Natural killer cell treated with Interleukin-12 subunit alpha and Interleukin-12 subunit beta and Interleukin-15 and Interleukin-18, amount 100 ng/mL, for 72 hours (primary cell): ENCODE measurements at places on chromosomes 1 and 21. TPM values are rescaled to one million over a fixed set of nuclear protein-coding genes. Genes with fewer than 3 reads are reported as not detected.

DNA sequence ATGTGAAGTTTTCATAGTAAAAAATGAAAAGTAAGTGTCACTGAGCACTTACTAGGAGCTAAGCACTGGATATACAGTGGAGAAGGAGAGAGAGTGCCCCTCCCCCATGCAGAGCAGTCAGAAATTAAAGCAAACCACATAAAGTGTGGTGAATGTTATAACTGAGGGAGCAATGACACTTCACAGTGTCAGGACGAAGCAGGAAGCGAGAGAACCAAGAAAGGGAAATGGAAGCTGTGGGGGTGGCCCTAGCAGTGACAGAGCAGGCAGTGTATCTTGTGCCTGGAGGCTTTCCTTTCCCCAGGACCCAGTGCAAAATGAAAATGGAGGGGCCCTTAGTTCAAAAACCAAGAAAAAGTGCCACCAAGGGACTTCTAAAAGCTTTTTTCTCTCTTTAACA, 21.5 kb upstream of the RCAN3 start:
- H3K27me3 ChIP-seq = no peaks in the 10 kb centered on the region
- no peaks in the 10 kb centered on the region for H3K36me3 ChIP-seq
- DNase-seq = no peak
- peak overlapping the region; percentile 73 for H3K27ac ChIP-seq
- H3K4me1 ChIP-seq = peaks cover 12% of the 10 kb centered on the region

- no peak overlapping the region for H3K27ac ChIP-seq
- H3K4me3 ChIP-seq = no peak overlapping the region
- no peak for DNase-seq
- no peaks in the 10 kb centered on the region for H3K4me1 ChIP-seq
Observed at GRCh38 chr1:42876009-42876408, 29.6 kb downstream of the ZNF691 start.

DNA sequence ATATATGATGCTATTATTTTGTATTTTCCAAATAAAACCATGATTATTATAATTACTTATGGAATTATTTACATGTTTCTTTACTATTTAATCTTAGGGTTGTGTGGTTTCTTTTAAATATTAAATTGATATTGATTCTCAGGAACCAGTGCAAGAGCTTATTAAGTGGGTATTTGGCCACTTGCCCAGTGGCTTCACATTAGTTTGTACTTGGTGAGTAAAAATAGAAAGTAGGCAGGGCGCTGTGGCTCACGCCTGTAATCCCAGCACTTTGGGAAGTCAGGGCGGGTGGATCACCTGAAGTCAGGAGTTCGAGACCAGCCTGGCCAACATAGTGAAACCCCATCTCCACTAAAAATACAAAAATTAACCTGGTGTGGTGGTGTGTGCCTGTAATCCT, 497.1 kb downstream of the PTPRC start:
- H3K36me3 ChIP-seq = peaks cover 5% of the 10 kb centered on the region
- H3K4me1 ChIP-seq = peaks cover 16% of the 10 kb centered on the region

Gene CYP4A11
- total RNA-seq = not detected
